ENCODE measurements at places on chromosomes 3 and 15.

- DNase-seq: no peak
These were observed 4.5 kb downstream of the RAB43 start for GRCh38 chr3:129117134-129117533.

- peak; percentile 30 for DNase-seq
These were observed 175.4 kb downstream of the MBNL1 start for GRCh38 chr3:152444029-152444641.

- no peak for DNase-seq
These were observed 209.8 kb downstream of the PDCD6IP start for GRCh38 chr3:34008191-34008590.

DNA sequence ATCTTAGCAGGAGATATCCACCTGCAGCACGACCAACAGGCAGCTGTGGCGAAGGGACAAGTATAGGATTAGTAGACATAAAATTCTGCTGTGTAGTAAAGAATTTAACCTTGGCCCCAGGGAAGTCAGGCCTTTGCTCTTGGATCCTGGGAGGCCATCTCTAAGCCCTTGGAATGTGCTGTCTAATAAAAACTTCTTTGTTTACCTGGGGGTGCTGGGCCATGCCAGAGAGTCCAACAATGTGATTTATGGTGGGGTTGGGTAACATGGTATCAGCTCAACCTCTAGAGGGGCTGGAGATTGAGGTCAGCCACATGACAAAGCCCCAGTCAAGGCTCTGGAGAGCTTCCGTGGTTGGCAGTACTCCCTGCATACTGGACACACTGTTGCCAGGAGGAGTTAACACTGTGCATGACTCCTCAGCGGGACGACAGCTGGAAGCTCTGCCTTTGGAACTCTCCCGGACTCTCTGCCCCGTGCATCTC, 52.4 kb downstream of the HEG1 start:
- no peak for DNase-seq

- no peak for DNase-seq
These were observed 26.8 kb downstream of the FNDC3B start for GRCh38 chr3:172065967-172066762.
